ENCODE measurements at places on chromosomes 12 and 14. TPM values are rescaled to one million over a fixed set of nuclear protein-coding genes. Genes with fewer than 3 reads are reported as not detected.

UBR7 gene
- total RNA-seq, result 53.7 TPM

POTEG gene
- not detected for total RNA-seq

TMEM30B gene
- 0.11 TPM for total RNA-seq

GLS2 gene
- total RNA-seq, result 0.22 TPM

FOXN4 gene
- total RNA-seq, result not detected

KERA gene
- total RNA-seq, result not detected

GPR162 gene
- total RNA-seq, result 6.0 TPM

SYNDIG1L gene
- total RNA-seq, result not detected

CLEC12A gene
- not detected for total RNA-seq

KCNC2 gene
- total RNA-seq, result 0.50 TPM

SRGAP1 gene
- total RNA-seq, result 23.4 TPM

All from uterine smooth muscle cell (primary cell).